ENCODE measurements at places on chromosomes 1 and 21.

DNA sequence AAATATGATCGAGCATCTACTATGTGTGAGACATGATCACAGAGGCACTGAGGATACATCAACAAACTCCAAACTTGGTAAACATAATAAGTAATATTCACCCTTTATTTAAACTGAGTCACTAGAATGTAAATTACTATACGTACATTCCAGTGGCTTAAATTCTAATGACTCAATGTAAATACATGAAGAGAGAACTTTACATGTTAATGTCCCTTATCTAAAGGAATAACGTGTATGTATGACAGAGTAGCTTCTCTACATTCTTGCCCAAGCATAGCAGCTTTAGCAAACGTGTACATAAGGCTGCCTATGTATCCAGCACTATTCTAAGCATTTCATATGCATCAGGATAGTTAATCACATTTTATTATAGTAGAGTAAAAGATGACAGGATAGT is 111.8 kb upstream of the CYYR1 start:
- no peak for DNase-seq

GRCh38 chr1:196387766-196388165 is 220.5 kb downstream of the KCNT2 start:
- no peak for DNase-seq

GRCh38 chr1:178241057-178241456 is 147.2 kb downstream of the RASAL2 start:
- no peak for DNase-seq

- DNase-seq: no peak
Measured at GRCh38 chr1:118039170-118039569, 109.6 kb downstream of the WDR3 start.

DNA sequence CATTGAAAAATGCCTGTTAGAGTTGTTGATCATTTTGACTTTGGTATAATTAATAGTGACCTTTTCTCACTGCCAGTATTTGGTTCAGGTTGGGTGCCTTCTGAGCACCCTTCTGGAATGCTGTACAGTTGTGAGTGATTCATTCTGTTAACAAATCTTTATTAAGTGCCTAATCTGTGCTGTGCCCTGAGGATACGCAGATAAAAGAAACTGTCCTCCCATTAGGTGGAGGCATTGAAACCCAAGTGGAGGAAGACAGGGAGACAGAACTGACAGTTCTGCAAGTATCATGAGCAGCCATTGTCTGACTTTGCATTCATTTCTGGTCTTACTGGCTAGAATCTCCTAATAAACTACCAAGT is 76.1 kb upstream of the ZNF326 start:
- DNase-seq: no peak

DNA sequence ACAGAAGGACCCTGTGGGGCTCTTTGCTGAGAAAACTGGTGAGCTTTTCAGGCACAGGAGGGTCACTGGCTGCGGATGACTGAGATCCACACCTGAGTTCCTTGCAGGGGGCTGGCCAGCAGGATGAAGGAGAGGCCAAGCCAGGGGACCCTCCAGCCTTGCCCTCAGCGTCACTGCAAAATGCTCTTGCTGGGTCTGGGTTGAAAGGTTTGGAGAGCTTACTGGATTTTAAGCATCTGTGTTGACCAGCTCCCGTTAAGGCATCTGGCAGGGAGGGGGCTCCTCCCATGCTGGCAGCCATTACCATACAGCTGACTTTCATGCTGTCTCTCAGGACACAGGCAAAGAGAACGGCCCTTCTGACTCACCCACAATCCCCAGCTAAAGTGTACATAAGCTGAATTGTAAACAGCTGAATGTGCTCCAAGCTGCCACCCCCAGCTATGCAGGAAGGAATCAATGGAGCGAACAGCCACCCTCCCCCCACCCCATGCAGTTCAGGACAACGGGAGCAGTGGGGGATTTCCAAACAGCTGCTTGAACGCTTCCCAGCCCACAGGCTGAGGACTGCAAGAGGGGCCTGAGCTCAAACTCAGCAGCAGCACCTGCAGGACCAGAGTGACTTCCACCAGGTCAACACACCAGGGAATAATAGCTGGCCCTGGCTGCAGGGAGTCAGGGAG is 21.3 kb upstream of the A3GALT2 start:
- no peak for DNase-seq

DNA sequence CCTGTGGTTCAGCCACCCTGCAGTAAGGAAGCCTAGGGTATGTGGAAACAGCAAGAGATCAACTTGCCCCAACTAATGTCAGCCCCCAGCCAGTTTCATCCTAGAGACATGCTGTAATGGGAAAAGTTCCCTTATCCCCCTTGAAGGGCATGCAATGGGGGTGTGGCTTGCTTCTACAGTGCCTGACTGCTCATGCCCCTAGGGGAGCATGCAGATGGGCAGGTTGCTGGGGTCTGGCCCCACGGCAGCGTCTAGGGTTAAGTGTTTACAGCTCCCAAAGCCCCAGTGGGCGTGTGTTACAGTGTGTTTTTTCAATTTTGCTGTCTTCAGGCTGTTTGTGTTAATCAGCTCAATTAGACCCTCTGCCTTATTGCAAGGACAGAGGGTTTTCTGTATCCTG is 1105.9 kb downstream of the AMY1C start:
- no peak for DNase-seq

GRCh38 chr1:153122831-153123421 is 9.6 kb upstream of the SPRR2F start:
- no peak for DNase-seq
